ENCODE measurements at places on chromosomes 12 and 14.

DNA sequence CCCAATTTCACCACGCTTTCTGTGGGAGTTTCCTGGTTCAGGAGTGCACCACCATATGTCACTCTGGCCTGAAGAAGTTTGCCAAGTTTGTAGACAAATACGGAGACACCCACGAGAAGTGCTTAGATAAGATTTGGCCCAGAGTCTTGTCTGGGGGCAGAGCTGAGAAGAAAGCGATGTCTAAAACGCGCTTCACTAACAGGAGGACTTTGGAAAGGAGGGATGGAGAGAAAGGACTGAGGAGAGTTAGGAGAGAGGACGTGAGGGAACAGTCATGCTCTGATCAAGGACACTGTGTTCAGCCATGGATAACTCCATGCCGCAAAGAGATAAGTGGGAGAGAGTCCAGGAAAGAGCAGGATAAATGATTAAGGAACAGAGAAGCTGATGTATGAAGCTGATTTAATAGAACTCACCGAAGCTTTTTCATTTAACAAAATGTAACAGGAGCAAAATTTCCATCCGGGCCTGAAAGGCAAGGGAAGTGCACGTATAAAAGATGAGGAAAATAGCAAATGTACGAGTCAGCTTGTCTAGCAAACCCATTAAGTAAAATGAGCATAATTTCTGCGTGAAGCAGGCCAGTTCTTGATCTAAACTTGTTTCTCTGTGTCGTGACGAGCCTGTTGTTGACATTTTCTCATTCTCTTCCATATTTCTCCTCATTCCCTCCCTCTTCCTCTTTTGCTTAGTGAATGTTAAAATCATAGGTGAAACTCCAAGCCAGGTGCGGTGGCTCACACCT is 23.4 kb upstream of the MAP3K9 start:
- no peak for DNase-seq

DNA sequence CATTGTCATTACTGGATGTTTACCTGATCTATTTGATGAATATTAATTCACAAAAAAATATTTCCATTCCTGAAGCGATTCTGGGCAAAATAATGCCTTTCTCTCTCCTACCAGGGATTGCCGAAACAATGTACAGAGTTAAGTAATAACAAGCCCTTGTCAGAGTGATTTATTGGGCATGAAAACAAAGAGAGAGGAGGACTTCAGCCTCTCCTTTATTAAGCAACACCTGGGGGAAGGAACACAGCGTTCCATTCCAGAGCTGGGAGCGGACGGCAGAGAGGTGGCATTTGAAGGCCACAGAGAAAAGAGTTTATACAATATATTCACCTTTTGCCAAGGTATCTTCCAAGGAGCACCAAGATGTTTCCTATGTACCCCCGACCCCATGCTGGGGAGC is 165.8 kb downstream of the KSR2 start:
- DNase-seq = no peak

GRCh38 chr12:101857043-101857558 is 20.3 kb upstream of the DRAM1 start:
- DNase-seq = no peak

DNA sequence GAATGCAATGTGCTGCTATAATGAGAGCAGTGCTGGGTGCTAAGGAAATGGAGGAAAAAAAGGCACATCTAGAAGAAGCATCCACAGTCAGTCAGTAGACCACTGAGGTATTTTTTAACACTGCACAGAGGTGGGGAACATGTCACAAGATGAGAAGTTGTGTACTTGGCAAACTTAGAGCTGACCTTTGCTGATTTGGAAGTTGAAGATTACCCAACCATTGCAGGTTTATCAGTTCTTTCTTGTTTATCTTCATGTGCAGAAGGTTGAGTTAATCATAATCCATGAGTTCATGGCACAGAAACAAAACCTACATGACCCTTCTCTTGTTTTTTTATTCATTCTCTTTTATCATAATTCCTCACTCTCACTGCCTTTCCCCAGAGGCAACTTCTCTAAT is 3.2 kb upstream of the PAH start:
- DNase-seq = no peak

GRCh38 chr12:13744561-13744960 is 236.8 kb downstream of the GRIN2B start:
- DNase-seq = peak; percentile 78

DNA sequence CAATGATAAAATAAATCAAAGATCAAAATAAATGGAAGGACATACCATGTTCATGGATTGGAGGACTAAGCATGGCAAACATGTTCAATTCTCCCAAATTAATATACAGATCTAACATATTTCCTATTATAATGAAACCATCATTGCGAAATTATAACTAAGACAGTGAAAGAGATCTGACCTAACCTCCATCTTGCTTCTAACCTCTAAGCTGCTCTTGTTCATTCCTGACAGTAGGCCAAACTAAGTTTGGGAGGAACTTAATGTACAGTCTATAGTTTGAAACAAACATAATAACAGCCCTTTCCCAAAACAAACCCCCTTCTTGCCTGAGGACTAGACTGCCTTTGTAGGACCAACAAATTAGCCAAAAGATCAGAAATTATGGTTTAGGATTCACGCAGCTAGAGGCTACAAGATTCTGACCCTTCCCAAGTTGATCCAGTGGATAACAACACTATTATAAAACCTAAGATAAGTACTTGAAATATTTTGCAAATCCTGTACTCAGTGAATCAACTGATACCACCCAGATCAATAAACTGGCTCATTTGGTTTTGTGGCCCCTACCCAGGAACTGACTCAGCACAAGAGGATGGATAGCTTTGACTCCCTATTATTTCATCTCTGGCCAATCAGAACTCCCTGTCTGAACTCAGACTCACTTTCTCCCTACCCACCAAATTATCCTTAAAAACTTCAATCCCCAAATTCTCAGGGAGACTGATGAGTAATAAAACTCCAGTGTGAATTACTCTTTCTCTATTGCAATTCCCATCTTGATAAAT is 41.7 kb upstream of the OR5AU1 start:
- no peak for DNase-seq

GRCh38 chr12:128872303-128872702 is 19.0 kb downstream of the GLT1D1 start:
- no peak for DNase-seq

DNA sequence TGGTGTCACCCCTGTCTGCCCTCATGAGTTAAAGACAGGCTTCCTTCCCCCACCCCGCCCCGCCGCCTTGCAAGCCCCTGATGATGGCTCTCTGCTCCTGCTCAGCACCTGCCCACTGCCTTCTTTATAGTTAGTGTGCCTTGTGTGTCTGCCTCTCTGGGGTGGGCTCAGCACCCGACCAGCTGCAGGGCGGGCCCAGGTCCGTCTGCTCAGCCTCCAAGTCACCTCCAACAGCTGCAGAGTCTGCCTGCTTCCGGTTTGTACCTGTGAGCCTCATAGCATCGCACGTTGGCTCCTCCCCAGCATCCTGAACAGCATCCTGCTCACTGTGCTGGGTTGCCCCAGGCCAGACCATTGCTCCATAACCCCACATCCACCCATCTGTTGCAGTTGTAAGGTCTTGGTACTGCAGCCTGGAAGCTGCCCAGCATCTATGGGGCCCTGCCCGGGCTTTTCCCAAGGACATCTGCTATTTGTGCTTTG is 3.5 kb downstream of the TGFB3 start:
- no peak for DNase-seq

GRCh38 chr12:95393191-95393790 is 80.7 kb upstream of the METAP2 start:
- no peak for DNase-seq
